Activated CD4-positive, alpha-beta T cell treated with anti-CD3 and anti-CD28 coated beads, Interleukin-2, amount 50 U/mL, for 16 hours (primary cell): ENCODE measurements at places on chromosomes 2 and 18.

GRCh38 chr2:3536682-3537632 lies 17.6 kb upstream of the ADI1 start:
- no peak for DNase-seq

GRCh38 chr2:208256192-208256782 lies 1.4 kb upstream of the IDH1 start:
- no peak for DNase-seq

DNA sequence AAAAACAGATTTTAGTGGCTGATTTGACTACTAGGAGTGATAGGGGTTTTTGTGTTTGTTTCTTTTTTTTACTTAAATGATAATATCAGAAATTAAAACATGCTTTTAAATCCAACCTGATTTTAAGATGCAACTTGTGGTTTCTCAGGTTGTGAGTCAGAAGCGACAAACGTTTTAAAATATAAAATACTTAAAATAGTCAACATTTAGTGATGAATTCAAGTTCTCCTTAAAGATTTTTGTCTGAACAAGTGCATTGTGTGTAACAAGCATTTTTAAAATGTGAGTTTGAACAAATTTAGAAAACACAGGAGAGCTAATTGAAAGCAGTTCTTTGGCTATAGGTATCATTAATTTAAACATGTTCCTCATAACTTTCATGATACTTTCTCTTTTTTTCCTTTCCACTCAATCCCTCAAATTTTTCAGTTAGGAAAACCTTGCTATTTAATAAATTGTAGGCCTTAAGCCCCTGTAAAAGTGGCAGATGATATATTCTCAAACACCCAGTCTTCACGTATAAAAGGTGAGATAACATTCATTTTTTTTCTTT lies 3.6 kb downstream of the TBR1 start:
- DNase-seq, result no peak

GRCh38 chr2:151071382-151071781 lies 190.3 kb downstream of the RBM43 start:
- no peak for DNase-seq

DNA sequence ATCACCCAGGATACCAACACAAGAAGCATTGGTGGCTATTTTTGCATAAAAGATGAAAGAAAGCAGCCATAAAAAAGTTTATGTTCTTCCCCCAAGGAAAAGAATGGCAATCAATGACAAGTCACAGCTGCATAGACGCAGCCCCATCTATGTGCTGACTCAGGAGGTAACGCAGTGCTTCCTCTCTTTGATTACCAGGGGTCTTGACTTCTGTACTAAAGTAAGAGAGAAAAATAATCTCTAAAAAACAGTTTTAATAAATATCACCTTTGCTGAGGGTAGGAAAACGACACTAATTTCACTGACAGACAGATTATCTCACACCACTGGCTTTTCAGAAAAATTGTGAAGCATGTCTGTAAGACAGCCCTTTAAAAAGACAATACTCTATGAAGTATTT lies 33.9 kb upstream of the EVA1A start:
- no peak for DNase-seq

- no peak for DNase-seq
These were observed 34.8 kb upstream of the IMP4 start for GRCh38 chr2:130307850-130308249.

DNA sequence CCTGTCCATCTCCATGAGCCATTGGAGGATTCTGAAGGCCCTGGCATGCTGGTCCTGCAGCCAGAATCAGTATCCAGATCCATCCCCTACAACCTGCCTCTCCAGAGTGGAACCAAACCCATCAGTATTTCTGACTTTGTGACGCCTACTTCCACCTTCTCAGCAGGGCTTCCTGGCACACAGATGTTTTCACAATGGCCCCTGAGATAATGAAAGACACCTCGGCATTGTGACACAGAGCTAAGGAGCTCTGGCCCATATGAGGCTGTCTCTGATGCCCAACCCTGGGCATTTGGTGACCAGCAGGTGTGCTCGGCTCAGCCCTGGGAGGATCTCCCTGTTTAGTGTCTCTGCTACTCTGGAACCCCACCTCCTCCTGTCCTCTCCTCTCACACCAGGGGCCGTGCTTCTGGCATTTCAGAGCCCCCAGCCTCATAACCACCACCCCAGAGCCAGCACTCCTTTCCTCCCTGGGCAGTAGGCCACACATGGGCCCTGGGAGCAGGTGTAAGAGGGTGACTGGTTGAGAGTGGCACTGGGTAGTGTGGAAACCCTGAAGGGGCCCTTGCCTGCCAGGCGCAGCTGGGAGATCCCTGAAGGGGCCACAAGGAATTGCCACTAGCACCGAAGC lies 38.2 kb downstream of the FOSL2 start:
- DNase-seq, result no peak

DNA sequence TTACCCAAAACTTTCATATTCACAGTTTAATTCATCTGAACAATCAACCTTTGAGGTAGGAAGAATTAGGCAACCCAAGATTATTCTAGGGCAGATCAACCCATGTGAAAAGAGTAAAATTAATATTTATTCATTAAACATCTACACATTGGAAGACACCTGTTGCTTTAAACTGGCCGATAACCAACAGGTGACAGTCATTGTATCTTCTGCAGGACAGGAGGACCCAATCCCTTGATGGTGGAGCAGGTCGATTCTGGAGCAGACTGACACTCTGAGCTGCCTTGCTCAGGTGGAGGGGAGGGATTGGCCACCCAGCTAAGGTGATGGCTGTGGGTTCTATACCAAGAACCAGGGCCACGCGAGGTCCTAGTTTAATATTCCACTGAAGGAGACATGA lies 230.3 kb downstream of the OSR1 start:
- DNase-seq, result no peak
